ENCODE measurements at places on chromosomes 11 and 22.

DNA sequence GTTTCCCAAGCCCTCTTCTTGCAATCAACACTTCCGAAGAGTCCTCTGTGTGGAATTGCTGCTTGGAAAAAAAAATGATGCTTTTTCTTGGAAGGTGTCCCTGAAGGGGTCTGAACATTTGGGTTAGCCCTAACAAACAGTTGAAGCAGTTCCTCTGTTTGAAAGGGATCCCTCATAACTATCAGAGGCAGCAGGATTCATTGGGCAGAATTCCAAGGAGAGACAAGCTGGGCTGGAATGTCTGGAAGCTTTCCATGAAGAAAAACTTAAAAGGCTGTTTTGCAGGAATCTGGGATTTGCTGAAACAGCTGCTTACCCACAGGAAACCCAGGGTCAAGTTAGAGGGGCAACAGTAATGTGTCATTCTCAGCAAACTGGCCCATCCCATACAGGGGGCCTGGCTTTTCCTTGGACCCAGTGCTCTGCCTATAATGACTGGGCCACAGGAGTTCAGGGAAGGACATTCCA is 3.1 kb downstream of the CSNK2A3 start:
- DNase-seq: no peak

DNA sequence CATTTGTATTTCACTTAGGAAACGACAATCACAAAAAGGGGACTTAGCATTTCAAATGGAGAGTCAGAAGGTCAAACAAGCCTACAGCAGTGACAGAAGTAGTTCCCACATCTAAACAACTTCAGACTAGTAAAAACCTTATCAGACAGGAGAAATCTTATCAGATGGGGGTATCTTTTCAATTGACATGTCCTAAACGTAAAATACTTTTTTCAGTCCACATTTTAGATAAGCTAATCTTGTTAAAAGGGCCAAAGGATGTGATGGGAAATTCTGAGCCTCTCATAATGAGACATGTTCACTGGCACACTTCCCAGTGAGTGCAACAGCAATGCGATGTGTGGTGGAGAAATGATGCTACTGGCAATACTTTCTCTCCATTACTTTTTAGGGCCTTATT is 2.4 kb downstream of the MAPK1 start:
- no peak for DNase-seq

GRCh38 chr22:21712751-21713427 is 22.7 kb downstream of the YPEL1 start:
- peak; percentile 77 for DNase-seq

DNA sequence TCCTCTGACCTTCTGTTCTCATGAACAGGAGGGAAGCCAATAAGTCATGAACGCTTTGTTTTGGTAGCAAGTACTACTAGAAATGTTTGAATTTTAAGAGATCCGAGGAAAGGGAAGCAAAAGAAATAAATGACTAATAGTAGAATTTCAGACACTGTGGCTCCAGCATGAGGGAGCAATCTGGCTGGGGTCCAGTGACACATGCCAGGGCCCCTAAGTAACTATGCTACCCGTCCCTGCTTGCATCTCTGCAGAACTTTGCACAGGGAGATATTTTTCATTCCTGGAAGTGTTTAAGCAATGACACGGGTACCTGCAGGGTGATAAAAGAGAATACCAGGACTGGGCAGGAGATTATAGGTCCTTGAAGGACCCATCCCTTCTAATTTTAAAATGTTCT is 7.3 kb upstream of the ADAMTS8 start:
- DNase-seq: no peak

GRCh38 chr11:1570001-1570453 is 2.0 kb downstream of the DUSP8 start:
- no peak for DNase-seq

DNA sequence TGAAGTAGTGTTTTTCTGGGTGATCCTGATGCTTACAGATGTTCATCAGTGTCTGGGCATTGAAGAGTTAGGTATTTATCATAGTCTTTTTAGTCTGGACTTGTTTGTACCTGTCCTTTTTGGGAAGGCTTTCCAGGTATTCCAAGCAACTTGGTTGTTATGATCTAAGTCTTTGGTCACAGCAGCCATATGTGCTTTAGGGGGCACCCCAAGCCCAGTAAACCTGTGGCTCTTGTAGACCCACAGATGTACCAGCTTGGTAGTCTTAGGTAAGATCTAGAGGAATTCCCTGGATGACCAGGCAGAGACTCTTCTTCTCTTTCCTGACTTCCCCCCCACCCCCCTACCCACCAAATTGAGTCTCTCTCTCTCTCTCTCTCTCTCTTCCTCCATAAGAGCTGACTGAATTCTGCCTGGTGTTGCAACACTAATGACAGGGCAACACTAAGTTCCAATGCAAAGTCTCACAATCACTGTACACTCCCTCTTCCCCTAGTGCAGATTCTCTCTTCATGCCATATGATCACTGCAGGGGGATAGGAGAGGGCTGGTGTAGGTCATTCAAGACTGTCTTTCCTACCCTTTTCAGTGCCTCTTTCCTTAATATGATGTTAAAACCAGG is 24.5 kb upstream of the MMP8 start:
- no peak for DNase-seq

GRCh38 chr22:38435010-38435409 is 20.0 kb downstream of the KCNJ4 start:
- no peak for DNase-seq

DNA sequence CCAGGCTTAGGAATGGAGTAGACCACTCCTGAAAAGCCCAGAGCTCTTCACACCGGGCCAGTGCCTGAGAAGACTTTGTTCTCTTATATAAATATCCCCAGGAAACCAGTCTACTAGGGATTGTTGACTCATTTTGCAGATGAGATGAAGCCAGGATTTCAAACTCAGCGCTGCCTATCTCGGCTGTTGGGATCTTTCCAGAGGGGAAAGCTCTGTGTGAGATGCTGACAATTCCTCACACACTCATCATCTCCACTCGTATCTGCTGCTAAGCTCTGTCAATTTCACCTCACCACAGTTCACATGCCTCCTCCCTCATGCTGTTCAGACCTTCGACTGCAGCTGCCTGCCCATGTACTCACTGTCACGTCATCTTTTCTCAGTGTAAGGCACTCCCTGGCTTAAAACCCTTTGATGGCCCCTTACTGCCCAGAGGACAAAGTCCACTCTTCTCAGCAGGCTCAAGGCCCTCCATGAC is 12.5 kb downstream of the USH1C start:
- peak; percentile 44 for DNase-seq

- no peak for DNase-seq
Observed at GRCh38 chr11:107263844-107264563, 193.6 kb downstream of the CWF19L2 start.

GRCh38 chr11:67269401-67270255 is 3.4 kb downstream of the GRK2 start:
- DNase-seq: no peak

DNA sequence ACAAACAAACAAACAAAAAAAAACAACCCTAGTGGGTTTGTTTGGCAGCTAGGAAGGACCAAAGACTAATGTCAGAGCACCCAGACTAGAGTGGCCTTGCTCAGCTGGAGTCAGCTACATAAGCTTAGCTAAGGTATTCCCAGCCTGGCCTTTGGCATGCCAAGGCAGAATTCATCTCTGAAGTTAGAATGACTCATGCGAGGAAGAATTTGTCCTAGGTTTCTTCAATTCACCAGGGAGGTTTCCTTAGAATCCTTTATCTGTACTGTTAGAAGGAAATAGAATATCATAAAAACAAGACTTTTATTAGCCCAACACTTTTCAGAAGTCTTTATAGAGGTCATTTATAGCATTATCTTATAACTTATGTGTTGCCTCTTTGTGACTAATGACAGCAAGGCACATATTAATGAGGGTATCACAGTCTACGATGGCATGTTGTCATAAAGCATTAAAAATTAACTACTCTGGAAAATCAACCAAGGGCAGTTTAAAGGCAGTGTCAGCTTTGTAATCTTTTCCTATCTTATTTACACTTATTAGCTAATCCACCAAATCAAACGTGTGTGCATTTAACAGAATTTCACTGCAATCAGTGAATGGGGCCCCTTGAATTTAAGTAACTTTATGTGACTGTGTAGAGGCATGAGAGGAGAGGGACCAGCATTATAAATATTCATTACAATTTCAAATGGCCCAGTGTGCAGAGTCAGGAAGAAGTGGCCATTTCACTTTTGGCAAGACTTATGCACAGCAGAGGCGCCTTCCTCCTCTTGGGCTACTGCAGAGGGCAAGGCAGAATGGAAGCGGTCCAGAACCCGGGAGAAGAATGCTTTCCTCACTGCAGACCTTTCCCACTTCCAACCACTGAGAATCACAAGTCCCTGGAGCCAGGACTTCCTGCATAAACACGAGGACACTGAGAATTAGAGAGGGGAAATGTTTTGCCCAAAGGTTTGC is 36.3 kb downstream of the SLC5A1 start:
- DNase-seq: no peak

GRCh38 chr22:19387038-19387437 is 44.5 kb downstream of the HIRA start:
- no peak for DNase-seq

GRCh38 chr22:43159484-43160178 is 8.3 kb downstream of the TSPO start:
- no peak for DNase-seq

DNA sequence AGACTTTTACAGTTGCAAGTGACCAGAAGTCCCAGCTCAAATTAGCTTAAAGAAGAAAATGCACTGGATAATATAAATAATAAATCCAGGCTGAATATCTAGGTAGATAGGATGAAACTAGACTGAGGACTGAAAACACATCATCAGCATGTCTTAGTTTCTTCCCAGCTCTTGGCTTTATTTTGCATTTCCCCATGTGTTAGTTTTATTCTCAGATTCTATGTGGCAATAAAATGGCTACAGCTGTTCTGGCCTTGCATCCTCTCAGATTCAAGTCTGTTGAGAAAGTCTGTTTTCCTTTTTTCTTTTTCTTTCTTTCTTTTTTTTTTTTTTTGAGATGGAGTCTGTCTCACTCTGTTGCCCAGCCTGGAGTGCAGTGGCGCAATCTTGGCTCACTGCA is 22.6 kb upstream of the CAT start:
- DNase-seq: no peak

DNA sequence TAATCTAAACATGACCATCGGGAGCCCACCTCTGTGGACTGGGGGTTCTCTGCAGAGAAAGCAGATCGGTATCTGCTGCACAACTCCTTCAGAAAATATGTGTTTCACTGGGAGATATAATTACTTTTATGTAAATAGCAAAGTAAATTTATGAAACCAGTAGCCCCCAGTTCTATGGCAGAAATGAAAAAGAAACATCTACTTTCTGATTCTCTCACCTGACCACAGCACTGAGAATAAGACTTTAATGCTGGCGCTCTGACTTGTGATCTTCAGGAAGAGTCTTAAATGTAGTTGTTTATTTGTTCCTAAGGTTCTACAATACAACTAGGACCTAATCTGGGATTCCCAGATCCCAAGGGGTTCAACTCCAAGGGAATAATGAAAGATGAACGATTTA is 518.0 kb downstream of the DLG2 start:
- DNase-seq: no peak

- DNase-seq: no peak
Observed at GRCh38 chr11:132904607-132905006, 627.7 kb downstream of the OPCML start.

DNA sequence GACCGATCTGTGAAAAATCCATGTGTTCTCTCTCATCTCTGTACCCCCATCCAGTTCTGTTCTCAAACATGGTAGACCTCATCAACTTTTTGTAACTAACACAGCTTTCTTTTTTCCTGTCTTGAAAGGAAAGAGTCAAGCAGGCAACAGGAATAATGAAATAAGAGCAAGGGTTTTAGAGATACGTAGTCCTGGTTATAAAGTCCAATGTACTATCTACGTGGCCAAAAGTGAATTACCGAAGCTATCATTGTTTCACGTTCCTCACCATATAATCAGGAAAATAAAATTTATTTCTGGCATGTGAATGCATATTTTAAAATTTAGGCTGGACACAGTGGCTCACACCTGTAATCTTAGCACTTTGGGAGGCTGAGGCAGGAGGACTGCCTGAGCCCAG is 472.2 kb upstream of the ANO3 start:
- DNase-seq: no peak

- DNase-seq: no peak
Observed at GRCh38 chr22:21951931-21952465, 650 bp downstream of the PPM1F start.

GRCh38 chr11:113265362-113265761 is 49.0 kb upstream of the TTC12 start:
- DNase-seq: no peak

DNA sequence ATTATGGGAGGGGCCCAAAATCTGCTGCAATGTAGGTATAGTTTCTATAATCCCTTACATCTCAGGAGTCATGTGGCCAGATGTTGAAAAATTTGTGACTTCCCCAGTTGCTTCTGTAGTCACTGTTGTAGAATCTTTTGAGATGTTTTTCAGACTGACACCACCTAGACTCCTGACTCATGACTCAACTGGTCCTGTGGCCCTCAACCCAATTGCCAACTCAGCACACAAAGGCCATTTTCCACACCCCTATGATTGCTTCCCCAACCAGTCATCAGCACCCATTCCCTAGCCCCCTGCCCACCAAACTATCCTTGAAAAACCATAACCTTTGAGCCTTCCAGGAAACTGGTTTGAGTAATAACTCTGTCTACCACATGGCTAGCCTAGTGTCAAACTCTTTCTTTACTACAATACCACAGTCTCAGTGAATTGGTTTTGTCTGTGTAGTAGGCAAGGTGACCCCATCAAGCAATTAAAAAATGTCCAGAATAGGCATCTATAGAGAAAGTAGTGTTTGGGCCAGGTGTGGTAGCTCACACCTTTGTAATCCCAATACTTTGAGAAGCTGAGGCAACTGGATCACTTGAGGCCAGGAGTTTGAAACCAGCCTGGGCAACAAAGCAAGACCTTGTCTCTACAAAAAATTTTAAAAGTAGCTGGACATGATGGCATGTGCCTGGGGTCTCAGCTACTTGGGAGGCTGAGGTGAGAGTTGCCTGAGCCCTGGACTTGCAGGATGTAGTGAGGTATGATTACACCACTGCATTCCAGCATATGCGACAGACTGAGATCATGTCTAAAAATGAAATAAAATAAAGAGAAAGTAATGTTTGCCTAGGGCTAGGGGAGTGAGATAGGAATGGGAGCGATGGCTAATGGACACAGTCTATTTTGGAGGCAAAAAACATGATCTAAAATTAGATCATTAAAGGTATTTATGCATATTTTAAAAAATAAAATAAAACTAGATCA is 24.1 kb upstream of the FEZ1 start:
- DNase-seq: no peak

GRCh38 chr11:68412593-68413475 is 47.7 kb upstream of the PPP6R3 start:
- no peak for DNase-seq

Measured in putamen (tissue), 1 donor.